EH (cell line): ENCODE measurements at places on chromosomes 11 and 22.

GRCh38 chr11:75105462-75105925 is 8.8 kb upstream of the OR2AT4 start:
- DNase-seq, result peak; percentile 19

- no peak for DNase-seq
Measured at GRCh38 chr11:130125638-130126037, 33.9 kb upstream of the ST14 start.

GRCh38 chr11:75778962-75779361 is 10.4 kb downstream of the DGAT2 start:
- DNase-seq, result no peak

GRCh38 chr11:125910226-125910849 is 6.0 kb downstream of the DDX25 start:
- no peak for DNase-seq

- DNase-seq, result no peak
Measured at GRCh38 chr11:99585606-99586005, 564.9 kb downstream of the CNTN5 start.

DNA sequence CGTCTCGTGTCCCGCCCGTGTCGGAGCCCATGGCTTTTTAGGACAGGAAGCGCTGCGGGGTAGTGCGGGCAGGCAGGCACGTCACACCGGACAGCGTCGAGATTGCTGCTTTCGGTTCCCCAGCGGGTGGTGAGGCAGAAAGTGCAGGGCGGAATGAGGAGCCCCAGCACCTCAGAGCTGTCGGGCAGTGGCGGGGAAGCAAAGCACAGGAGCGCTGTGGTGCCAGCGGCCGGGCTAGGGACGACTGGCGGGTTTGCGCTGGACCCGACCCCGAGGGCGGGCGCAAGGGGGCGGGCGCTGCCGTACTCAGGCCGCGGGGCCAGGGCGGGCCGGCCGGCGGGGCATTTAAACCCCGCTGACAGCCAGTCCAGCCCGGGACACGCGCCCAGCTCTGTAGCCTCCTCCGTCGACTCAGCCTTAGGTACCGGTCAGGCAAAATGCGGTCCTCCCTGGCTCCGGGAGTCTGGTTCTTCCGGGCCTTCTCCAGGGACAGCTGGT is at the start of gene SLC37A2:
TSS of gene SLC37A2 (plus strand) at position 375 of the 498 bp plus-strand sequence. CDS start at position 438, 63 bp downstream.
- DNase-seq, result peak; percentile 76

DNA sequence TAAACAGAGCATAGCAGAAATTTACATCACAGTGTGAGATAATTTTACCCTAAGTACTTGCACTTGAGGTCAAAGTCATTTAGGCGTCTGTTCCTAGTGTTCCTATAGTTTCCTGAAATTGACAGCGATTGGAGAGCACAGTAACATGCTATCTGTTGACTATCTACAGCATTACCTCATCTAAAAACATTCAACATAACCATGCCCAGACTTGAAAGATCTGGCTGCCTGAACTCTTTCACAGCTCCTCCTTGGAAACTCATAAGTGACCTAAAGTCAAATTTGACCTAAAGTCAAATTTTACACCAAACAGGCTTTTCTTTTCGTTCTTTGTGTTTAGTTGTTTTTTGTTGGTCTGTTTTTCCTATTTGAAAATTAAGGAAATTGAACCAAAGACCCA is 233.8 kb upstream of the UBASH3B start:
- DNase-seq, result no peak

DNA sequence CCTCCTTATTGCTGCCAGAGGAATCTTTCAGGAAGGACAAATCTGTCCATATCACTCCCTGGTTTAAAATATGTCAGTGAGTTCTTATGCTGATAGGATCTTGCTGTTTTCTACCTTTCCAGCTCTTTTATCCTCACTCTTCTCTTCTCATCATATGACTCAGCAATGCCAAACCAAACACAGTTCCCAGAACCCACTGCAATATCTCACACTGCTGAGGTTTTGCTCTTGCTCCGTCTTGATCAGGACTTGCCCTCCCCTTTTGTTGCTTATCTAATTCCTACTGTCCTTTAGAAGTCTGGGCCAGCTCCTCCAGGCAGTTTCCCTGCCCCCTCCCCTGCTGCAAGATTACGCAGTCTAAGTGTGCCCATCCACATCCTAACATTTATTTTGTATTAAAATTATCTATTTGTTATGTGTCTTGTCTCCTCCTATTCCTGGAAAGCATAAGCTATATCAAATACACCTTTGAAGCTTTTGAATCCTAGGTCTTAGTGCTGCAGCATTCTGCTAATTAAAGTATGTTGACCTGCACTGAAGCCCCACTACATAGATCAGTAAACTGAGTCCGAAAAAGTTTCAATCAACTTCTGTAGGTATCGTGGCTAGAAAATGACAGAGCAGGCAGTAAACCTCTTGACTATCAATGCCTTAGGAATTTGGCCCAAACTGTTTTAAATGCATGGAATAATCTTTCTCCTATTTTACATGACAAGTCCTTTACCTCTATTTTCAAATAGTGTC is 119.2 kb upstream of the C11orf87 start:
- DNase-seq, result no peak

DNA sequence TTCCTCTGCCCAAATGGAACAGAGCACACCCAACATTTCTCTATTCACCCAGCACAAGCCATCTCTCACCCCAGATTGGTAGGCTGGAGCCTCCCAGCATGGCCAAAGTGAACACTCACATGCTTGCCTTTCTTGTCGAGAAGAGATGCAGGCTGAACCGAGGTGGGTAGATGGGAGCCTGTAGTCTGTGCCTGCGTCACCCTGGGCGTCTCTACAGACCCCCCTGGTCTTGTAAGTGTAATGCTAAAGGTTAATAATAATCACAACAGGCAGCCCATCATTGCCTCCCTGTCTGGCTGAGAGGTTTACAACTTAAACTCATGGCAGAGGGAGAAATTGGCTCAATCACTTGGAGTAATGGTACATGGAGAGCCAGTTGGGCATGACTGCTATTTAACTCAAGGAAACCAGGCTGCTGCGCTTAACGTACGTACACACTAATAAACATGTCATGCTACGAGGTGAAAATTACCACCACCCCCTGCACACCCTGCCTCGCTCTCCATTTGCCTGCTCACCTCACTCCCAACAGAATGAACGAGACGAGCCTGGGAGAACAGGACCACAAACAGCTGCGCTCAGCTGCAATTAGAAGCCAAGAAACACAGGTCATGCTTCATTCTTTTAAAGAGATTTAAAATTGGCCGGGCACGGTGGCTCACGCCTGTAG is 9.1 kb upstream of the ZBTB16 start:
- DNase-seq, result no peak

GRCh38 chr11:108871152-108871551 is 206.3 kb downstream of the DDX10 start:
- DNase-seq, result peak; percentile 55

GRCh38 chr11:60857378-60858232 is 1.9 kb upstream of the PTGDR2 start:
- peak; percentile 59 for DNase-seq
